Thoracic aorta (tissue), 2 donors: ENCODE measurements at places on chromosomes 6 and 20. TPM values are rescaled to one million over a fixed set of nuclear protein-coding genes. Genes with fewer than 3 reads are reported as not detected.

GRCh38 chr6:49892280-49892679 lies 25.9 kb upstream of the CRISP1 start:
- no peak overlapping the region for H3K27ac ChIP-seq
- no peak overlapping the region for H3K4me3 ChIP-seq
- no peak for DNase-seq
- H3K36me3 ChIP-seq = no peaks in the 10 kb centered on the region

Gene FHL5
- 98.8 TPM for total RNA-seq

GRCh38 chr6:92069781-92070180 lies 1349.6 kb downstream of the EPHA7 start:
- no peaks in the 10 kb centered on the region for H3K36me3 ChIP-seq
- no peak overlapping the region for H3K27ac ChIP-seq
- no peak overlapping the region for H3K4me3 ChIP-seq
- H3K27me3 ChIP-seq = no peaks in the 10 kb centered on the region
- H3K4me1 ChIP-seq = no peaks in the 10 kb centered on the region

DNA sequence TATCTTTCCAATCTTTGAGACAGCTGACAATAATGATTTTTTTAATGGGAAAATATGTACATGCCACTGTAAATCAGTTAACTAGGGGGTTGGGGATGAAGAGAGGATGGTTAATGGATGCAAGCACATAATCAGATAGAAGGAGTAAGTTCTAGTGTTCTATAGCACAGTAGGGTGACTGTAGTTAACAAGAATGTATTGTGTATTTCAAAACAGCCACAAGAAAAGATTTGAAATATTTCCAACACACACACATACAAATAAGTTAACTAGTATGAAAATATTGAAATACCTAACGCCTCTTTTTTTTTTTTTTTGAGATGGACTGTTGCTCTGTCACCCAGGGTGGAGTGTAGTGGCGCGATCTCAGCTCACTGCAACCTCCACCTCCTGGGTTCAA lies 153.4 kb upstream of the SALL4 start:
- H3K4me3 ChIP-seq = no peak overlapping the region
- H3K27me3 ChIP-seq = no peaks in the 10 kb centered on the region
- DNase-seq = no peak
- no peak overlapping the region for H3K27ac ChIP-seq

DNA sequence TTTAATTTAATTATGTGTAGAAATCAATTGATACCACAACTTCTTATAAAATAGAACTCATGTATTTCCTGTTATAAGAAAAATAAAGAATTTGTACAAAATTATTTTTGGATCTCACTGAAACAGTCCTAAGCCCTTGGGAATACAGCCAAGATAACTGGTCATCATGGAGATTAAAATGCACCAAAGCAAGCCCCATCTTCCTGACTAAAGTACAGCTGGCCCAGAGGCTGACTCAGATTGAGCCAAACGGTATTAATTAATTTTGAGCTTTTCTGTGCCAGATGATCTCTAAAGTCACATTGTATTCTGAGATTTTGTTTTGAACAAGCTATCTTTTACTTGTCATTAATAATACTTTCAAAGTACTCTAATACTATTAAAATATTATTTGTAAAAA lies 978.5 kb downstream of the TBC1D32 start:
- H3K27me3 ChIP-seq = no peaks in the 10 kb centered on the region
- H3K4me1 ChIP-seq = no peaks in the 10 kb centered on the region
- H3K36me3 ChIP-seq = no peaks in the 10 kb centered on the region
- no peak overlapping the region for H3K27ac ChIP-seq
- DNase-seq = no peak
- no peak overlapping the region for H3K4me3 ChIP-seq

Gene TRIM26
- total RNA-seq = 36.1 TPM

Gene FAM83B
- total RNA-seq = not detected

DNA sequence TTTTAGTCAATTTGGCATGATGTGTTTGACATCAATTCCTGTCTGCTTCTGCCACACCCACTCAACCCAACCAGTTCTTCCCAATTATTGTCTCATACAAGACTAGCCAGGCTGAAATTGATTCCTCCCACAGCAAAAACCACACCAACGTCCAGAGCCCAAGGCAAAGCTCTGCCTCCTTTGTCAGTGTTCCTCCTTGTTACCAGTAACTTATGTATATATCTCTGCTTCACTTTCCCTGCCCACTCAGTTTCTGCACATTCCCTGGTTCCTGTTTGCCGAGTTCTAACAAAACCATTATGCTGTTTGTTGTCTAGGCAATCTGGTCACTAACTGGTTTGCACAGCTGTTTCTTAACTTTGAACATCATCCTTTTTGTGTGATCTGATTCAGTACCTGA lies 547.9 kb upstream of the PTCHD4 start:
- no peak overlapping the region for H3K4me3 ChIP-seq
- no peaks in the 10 kb centered on the region for H3K27me3 ChIP-seq
- no peak for DNase-seq
- H3K36me3 ChIP-seq = no peaks in the 10 kb centered on the region
- no peaks in the 10 kb centered on the region for H3K4me1 ChIP-seq
- H3K27ac ChIP-seq = no peak overlapping the region

Gene TBXT
- not detected for total RNA-seq

DNA sequence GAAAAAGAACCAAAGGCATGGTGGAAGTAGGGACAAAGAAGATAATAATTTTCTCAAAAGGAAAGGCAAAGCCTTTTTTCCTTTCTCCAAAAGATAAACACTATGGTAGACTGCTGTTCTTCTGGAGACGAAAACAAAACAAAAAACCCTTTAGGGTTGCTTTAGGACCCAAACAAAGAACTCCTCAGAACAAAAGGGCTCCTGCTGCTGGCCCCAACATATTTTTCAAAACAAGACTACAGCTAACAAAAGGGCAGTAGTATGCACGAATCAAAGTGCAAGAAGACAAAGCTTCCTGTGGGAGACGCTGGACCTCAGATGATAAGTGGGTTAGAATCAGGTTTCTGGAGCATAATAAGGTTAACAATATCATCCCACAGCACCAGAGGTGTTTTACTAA lies 15.8 kb downstream of the NCOA5 start:
- H3K4me1 ChIP-seq = peaks cover 2% of the 10 kb centered on the region
- H3K4me3 ChIP-seq = no peak overlapping the region
- no peaks in the 10 kb centered on the region for H3K27me3 ChIP-seq
- peaks cover 30% of the 10 kb centered on the region for H3K36me3 ChIP-seq
- no peak overlapping the region for H3K27ac ChIP-seq

- H3K36me3 ChIP-seq = no peaks in the 10 kb centered on the region
- H3K4me3 ChIP-seq = no peak overlapping the region
- no peak for DNase-seq
- H3K4me1 ChIP-seq = peaks cover 19% of the 10 kb centered on the region
- H3K27ac ChIP-seq = no peak overlapping the region
These were observed 18.1 kb upstream of the SFT2D1 start for GRCh38 chr6:166360243-166361076.

Gene ELOVL2
- 0.41 TPM for total RNA-seq

Gene MPIG6B
- not detected for total RNA-seq

DNA sequence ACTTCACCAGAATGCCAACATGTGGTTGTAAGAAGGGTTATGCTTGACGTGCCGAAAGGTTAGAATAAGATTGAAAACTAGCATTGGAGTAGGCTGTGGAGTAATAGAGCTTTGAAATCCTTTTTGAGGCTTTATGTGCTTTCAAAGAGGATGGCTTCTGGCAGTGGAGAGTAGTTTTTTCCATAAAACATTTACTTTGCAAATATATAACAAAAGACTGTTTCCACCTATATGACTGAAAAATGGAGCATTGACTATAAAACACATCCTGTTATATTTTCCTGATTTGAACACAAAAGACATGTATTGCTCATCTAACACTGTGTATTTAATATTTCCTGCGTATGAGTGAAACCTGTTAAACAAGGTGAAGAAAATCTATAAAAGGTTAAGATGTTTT lies 38.8 kb downstream of the ZFAND3 start:
- H3K27ac ChIP-seq = no peak overlapping the region
- no peaks in the 10 kb centered on the region for H3K27me3 ChIP-seq
- H3K4me3 ChIP-seq = no peak overlapping the region
- H3K36me3 ChIP-seq = no peaks in the 10 kb centered on the region
- H3K4me1 ChIP-seq = peaks cover 17% of the 10 kb centered on the region

DNA sequence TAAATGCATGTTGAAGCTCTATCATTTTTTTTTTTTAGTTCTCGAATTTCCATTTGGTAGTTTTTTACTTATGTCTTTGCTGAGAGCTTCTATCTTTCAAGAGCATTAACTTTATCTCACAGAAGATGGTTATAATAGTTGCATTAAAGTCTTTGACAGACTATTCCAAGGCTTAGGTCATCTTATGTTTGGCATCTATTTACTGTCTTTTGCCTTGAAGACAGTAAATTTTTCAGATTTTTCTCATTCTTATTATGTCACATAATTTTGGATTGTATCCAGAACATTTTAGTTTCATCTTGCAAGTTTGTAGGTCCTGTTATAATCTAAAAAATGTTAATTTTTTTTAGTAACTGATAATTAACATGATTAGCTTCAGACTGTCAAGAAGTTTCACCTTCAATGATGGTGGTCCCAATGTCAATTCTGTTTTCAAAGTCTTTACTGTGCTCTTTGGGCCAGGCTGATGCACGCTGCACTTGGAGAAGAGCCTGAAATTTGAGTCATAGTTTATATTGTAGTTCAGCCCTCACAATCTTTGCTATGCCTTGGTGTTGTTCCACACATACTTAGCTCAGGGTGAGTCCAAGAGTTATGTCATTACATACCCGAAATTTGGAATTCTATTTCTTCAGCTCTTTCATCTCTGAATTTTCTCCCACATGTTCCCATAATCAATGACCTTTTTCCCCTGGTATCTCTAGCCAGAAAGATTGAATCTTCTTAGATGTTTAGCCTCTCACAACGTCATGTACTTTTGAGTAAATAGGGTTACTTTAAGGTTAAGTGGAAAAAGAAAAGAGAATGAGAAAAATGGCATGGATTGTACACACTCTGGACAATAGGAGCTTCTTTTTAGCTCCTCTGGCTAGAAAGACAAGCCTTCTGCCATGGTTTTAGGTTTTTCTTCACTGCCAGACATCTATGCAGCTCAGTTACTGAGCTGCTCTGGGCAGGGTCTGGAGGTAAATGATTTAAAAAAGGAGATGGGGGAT lies 110.3 kb upstream of the BTBD3 start:
- H3K4me3 ChIP-seq = no peak overlapping the region
- H3K27me3 ChIP-seq = no peaks in the 10 kb centered on the region
- peaks cover 10% of the 10 kb centered on the region for H3K4me1 ChIP-seq
- no peak overlapping the region for H3K27ac ChIP-seq

Gene E2F1
- total RNA-seq = 0.68 TPM
